ENCODE measurements at places on chromosomes 1 and 21.

DNA sequence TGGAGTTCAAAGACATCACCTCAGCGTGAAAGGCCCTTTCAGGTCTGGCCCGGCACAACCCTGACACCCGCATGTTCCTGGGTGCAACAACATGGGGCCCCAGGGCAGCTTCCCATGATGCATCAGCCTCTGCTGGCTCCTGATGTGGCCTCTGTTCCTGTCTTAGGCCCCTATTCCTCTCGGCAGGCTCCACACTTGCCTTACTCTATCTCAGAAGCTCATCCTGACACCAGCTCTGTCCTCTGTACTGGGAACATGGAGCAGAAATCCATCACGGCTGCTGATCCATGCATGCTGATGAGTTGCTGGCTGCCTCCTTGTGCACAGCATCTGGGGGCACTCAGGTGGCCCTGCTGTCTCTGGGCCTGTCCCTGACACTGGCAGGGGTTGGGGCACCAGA lies 74.6 kb downstream of the ADARB1 start:
- no peak for DNase-seq

- no peak for DNase-seq
Measured at GRCh38 chr21:22343721-22344120, 1345.5 kb downstream of the NCAM2 start.

DNA sequence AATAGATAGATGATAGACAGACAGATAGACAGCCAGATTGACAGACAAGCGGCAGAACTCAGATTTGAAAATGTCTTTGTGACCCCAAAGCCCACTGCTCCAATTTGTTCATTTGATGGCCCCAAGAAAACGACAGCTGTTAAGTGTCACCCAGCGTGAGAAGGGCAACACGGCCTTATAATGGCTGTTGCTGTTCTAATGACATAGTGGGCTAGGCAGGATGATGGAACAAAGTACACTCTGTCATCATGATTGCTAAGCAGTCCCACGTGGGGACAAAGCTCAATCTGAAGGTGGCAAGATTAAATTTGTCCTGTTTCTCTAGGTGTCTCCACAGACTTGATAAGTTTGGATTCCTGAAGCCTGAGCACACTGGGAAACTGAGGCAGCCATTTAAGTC lies 112.9 kb downstream of the DAB1 start:
- DNase-seq: no peak

DNA sequence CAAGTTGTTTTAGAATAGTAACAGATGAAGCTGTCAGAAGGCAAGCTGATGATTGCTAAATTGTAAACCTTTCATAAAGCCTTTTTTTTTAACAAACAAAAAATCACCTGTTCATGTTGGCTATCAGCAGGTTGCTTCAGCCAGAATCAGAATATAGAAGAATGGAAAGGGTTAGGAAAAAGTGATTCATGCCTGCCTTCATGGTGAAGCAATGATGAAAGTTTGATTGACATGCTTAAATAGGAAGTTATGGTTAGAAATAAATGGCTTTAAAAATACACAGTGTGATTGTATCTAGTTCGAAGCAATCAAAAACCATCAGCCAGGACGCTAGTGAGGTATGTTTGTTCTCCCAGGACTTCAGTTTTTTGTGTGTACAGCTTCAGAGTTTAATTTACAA lies 37.9 kb downstream of the GABPA start:
- no peak for DNase-seq

DNA sequence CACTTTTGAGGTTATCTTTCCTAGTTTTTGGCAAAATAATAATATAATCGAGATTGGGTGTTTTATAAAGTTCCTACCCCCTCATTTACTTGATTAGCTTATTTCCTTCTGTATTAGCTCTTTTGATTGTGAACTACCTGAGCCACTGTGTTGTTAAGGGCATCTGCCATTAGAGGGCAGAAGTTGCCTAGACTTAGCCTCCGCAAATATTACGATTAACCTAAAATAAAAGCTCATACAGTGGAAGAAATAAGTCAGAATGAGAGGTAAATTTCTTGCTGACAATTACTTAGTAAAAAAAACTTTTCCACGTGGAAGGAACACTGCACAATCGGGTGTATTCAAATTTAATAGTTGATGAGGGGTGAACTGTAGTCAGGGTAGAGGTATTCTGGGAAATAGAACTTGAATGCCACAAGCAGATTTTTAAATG lies 2.3 kb downstream of the H3-3A start:
- no peak for DNase-seq

GRCh38 chr1:116494353-116494692 lies 76.5 kb downstream of the CD58 start:
- no peak for DNase-seq

- no peak for DNase-seq
Measured at GRCh38 chr1:185960422-185961321, 226.5 kb downstream of the HMCN1 start.
